ENCODE measurements at places on chromosomes 1 and 21.
A peak's percentile ranks its signal among the peaks of the same experiment; 100 is the strongest.

DNA sequence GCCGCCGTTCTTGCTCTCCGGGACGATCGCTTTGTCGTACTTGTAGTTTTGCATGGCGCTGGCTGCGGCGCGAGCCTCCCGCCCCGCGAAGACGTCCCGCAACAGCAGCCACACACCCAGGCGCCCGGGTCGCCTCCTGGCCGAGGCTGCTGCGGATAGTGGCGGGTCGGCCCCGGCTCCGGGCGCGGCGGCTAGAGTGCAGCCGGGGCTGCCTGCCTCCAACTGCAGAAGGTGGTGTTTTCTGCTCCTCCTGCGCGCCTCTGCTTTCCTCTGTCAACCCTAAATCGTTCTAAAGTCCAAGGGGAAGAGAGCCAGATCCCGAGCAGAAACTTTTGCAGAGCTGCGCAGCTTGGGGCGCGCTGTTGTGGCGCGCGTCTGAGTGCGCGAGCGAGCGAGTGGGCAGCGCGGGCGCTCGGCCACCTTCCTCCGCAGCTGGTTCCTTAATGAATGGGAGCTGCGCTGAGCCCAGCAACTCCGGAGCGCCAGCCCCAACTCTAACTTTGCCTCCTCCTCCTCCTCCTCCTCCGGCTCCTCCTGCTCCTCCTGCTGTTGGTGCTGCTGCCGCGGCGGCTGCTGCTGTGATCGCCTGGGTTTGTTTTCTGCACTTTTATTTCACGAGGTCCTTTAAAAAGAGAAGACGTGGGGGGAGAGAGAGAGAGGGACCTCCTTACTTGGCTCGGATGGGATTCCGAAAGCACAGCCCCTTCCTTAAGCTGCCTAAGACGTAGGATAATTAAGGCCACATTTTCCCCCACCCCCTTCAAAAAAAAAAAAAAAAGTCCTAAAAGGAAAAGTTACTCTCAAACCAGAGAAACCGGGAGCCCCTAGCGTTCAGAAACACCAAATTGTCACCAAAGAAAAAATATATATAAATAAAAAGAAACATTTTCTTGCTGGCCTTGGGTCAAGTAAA is at the start of gene PLPP3:
TSS of gene PLPP3 (minus strand) at position 601 of the 913 bp plus-strand sequence. CDS start at position 54, 547 bp downstream.
- DNase-seq: no peak

- DNase-seq: no peak
Observed at GRCh38 chr1:247482747-247483146, 24.8 kb upstream of the OR2B11 start.

GRCh38 chr21:22046576-22046975 is 1048.4 kb downstream of the NCAM2 start:
- DNase-seq: no peak

GRCh38 chr1:97337250-97338030 is 583.4 kb downstream of the DPYD start:
- DNase-seq: no peak

DNA sequence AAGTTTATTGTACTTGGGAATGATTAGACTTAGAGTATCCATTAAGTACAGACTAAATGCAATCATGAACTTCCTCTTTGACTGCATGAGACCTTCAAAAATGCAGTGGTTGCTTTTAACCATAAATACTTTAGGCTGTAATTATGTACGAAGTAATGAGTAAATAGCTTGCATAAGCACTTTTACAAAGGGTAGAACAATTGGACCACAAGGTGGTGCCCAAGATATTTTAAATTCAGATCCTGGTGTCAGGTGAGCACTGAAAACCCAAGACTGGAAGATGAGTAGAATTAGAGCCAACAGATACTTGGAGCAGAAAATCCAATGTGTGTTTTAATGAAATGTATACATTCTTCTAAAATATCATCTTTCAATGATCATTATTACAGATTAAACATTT is 43.4 kb upstream of the RHOU start:
- no peak for DNase-seq

DNA sequence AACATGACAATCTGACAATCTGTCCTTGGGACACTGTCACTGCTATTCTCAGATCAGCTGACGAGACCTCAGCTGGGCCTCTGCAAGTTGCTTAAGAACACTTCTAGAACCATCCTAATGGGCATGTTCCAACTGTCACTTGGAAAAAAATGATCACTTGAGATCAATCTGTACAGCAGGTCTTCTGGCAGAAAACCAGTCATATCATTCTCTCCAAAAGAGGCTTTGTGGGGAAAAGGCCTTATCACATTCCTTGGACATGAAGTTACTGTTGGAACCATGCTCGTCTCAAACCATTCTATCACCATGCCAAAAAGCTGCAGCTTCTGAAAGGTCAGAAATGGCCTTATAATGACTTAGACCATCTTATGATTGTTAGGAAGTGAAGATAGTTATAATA is 744.2 kb downstream of the USP25 start:
- no peak for DNase-seq

DNA sequence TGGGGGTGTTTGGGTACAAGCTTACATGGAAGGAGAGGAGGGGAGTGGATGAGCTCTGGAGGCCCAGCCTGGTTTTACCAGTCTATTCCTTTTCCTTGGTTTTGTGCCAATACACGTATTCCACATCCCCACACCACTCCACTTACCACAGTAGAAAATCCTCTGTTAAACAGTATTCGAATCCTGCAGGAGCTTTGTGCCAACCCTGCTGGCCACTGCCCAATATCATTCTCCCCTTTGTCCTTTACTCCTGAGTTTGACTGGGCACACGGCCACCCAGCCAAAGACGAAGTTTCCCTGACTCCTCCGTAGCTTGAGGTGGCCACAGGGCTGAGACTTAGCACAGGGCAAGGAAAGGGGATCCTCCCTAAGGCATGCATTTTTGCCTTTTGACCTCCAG is 61.6 kb downstream of the TMCO4 start:
- DNase-seq: no peak

- peak; percentile 56 for DNase-seq
Observed at GRCh38 chr1:231866392-231867331, 240.1 kb downstream of the DISC1 start.

GRCh38 chr1:96596226-96596922 is 125.2 kb upstream of the PTBP2 start:
- DNase-seq: no peak

DNA sequence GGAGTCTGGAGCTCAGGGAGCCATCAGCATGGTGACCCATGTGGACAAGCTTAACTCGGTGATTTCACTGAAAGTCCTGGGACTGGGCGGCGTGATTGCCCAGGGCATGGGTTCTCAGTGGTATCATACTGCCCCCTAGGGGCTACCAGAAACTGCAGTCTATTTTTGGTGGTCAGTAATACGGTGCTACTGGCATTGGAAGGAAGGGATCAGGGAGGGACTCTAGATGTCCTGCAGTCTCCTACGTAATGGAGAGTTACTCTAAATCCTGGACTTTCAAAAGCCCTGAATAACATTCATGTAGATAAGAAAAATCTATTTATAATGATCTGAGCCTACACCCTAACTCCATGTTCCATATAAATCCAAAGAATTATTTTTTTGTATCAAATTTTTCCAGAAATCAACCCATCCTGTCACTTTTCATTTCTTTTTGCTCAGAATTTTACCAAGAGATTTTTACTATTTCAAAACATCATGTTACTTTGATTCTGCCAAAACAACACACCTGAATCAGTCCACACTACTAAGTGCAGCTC is 37.3 kb downstream of the PABPC4 start:
- peak; percentile 20 for DNase-seq

- DNase-seq: no peak
Observed at GRCh38 chr1:94819238-94819944, 766 bp upstream of the SLC44A3 start.

- DNase-seq: no peak
Observed at GRCh38 chr1:182207300-182207699, 145.8 kb upstream of the ZNF648 start.

DNA sequence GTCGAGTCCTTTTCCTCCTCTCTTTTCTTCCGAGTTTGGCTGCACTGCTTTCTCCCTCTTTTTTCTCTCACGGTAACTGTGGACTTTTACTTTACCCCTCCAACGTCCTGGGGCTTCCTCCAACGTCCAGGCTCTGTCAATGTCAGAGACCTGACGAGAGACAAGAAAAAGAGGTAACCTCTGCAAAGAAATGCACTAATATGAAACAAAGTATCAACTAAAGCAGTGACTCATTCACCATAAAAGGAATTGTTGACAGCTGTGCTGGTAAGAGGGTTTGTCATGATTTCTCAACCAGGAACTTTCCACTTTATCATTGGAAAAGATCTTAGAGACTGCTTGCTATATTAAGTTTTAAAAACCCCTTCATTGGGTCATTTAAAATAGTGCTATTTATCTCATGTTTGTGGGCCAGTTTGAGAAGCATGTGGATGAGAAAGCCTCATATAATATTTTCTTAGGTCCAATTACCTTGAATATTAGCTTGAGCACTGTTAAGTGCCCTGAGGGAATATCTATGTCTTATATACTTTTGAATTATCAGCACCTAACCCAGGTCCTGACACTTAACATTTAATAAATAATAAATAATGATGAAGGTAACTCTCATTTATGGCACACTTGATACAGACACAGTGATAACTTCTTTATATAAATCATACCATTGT is at the start of gene GBP2:
TSS of gene GBP2 (minus strand) at position 202 of the 668 bp plus-strand sequence. CDS start 4,148 bp downstream, outside the sequence.
- peak; percentile 20 for DNase-seq

- DNase-seq: no peak
Observed at GRCh38 chr1:207762622-207763021, 10.8 kb downstream of the CD46 start.

- DNase-seq: no peak
Observed at GRCh38 chr1:56819387-56819899, at the start of gene FYB2. Gene FYB2 (minus strand): TSS chr1:56819404. CDS start chr1:56819290, 114 bp downstream.

DNA sequence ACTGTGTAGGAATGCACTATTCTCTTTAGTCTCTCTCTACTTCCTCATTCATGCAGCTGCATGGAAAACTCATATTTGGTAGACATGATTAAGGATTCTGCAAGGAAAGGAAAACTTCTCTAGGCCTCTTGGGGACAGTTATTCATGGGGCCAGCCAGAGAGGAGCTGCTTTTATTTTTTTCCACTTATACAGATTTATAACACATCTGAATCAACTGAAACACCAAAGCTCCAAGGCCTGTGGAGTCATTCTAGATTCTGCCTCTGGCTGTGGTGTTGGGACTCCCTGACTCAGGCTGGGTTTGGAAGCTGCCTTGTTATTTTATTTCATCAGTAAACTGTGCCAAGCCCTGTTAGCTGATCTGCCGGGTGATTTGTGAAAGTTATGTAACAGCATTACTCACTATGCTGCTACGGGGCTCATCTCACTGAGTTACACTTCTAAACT is 83.9 kb upstream of the EDEM3 start:
- no peak for DNase-seq

DNA sequence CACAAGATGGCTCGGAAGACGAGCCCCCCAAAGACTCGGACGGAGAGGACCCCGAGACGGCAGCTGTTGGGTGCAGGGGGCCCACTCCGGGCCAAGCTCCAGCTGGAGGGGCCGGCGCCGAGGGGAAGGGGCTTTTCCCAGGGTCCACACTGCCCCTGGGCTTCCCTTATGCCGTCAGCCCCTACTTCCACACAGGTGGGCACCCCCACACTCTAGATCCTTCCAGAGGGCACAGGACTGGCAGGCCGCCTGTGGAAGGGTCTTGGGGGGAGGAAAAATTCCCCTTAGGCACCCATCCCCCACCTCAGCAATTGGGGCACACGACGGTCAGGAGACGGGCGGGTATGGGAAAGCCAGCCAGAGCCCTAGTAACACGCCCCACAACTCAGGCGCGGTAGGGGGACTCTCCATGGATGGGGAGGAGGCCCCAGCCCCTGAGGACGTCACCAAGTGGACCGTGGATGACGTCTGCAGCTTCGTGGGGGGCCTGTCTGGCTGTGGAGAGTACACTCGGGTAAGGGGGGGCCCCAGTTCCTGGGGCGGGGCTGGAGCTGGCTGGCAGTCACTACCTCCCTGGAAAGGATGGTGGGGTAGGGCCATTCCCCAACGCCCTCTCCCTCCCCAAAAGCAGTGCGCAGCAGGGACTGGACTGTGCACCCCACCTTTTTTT is 16.1 kb downstream of the NOC2L start:
- no peak for DNase-seq

GRCh38 chr1:92476071-92476631 is 10.6 kb downstream of the GFI1 start:
- DNase-seq: peak; percentile 35

- no peak for DNase-seq
Observed at GRCh38 chr1:236147521-236148469, 5.5 kb downstream of the GPR137B start.

DNA sequence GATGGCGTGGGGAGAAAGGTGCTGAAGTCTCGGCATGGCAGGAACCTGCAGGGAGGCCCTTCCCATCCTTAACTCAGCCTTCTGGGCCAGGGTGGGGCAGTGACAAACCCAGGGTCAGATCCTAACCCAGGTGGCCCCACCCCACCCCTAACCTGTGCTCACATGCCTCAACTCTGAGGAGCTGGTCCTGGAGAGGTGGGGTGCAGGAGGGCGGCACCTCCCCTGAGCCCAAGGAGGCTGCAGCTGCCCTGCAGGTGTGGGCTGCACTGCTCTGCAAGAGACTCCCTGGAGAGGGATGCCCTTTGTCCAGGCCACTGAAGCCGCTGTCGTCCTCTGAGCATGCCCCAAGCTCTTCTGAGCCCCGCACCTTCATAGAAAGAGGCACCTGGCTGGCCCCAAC is 15.2 kb upstream of the ADAMTSL4 start:
- DNase-seq: no peak

Data from activated CD4-positive, alpha-beta T cell treated with anti-CD3 and anti-CD28 coated beads, Interleukin-2, amount 50 U/mL, for 1 hour (primary cell).